ENCODE measurements at places on chromosomes 5 and 9.
A peak's percentile ranks its signal among the peaks of the same experiment; 100 is the strongest.

DNA sequence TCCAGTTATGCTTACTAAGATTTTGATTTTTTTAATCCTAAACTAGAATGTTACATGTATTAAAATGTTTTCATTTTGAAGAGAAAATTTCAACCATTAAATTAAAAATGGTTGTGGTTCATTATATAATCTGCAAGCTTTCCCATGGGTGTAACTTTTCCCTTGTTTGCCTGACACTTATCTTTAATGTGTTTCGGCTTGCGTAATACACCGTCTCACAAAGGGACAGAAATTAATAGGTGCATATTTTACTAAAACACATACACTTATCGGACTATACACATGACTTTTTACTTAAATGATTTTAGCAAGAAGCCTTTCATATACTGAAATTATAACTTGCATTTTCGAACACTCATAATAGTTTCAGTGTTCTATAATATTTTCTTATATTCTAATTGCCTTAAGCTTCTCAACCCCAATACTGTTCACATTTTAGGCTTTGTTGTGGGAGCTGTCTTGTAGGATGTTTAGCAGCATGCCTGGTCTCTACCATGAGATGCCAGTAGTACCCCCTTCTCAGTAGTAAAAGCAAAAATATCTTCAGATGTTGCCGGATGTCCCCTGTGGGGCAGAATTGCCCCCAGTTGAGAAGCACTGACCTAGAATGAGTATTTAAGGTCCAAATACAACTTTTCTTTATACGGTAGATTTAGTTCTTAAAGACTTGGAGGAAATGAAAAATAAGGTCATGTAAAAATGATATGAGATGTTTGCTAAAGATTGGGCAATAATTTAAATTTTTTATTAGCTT is 28.6 kb downstream of the UGCG start:
- H3K36me3 ChIP-seq = peaks cover 19% of the 10 kb centered on the region
- no peaks in the 10 kb centered on the region for H3K27me3 ChIP-seq
- DNase-seq = no peak
- peak overlapping the region; percentile 25 for H3K27ac ChIP-seq

DNA sequence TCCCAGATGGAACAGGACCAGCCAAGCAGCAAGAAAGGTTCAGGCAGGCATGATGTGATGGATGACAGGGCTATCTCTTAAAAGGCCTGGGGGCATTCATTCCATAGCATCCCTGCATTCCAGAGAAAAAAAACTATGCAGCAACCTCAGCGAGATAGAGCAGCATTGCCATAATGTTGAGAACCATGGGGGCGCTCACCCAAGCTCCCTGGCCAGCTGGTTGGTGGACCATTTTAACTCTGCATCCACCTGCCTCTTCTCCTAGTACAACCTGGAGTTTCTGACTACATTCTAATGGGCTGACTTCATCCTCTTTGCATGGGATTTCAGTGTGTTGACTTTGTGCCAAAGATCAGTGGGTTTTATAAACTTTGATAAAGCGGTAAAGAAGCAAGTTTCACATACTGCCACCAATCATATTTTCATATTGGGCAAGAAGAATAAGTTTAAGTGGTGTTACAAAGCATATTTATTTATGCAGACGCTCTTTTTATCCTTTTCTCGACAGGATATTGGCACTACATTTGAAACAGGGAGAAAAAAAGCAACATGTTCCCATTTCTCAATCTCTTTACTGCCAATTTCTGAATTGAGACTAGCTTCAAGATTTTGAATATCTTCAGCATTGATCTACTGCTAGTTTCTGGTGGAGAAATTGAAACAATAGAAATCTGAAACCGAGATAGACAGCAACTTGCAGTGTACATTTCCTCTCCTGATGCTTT is 378.3 kb upstream of the WWC1 start:
- no peaks in the 10 kb centered on the region for H3K4me1 ChIP-seq
- H3K27ac ChIP-seq = no peak overlapping the region
- H3K36me3 ChIP-seq = no peaks in the 10 kb centered on the region
- H3K4me3 ChIP-seq = no peak overlapping the region

DNA sequence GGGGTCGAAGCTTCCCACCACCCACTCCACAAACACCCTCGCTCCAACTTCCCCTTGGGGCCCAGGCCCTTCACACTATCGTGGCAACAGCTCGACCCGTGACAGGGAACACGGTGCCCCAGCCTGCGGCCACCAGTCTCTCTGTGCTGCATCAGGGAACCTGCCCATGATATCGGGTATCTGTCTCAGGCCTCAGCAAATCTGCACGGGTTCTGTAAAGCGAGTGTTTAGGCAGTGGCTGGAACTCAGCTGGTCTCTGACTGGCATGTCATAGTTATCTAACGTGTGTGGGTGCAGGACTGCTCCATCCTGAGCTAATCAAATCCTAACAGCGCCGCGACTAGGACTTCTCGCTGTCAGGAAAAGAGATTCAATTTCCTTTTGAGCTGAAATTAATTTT is 42.9 kb downstream of the DBH start:
- H3K4me3 ChIP-seq = no peak overlapping the region
- H3K27me3 ChIP-seq = no peaks in the 10 kb centered on the region
- no peak overlapping the region for H3K27ac ChIP-seq
- no peaks in the 10 kb centered on the region for H3K36me3 ChIP-seq

DNA sequence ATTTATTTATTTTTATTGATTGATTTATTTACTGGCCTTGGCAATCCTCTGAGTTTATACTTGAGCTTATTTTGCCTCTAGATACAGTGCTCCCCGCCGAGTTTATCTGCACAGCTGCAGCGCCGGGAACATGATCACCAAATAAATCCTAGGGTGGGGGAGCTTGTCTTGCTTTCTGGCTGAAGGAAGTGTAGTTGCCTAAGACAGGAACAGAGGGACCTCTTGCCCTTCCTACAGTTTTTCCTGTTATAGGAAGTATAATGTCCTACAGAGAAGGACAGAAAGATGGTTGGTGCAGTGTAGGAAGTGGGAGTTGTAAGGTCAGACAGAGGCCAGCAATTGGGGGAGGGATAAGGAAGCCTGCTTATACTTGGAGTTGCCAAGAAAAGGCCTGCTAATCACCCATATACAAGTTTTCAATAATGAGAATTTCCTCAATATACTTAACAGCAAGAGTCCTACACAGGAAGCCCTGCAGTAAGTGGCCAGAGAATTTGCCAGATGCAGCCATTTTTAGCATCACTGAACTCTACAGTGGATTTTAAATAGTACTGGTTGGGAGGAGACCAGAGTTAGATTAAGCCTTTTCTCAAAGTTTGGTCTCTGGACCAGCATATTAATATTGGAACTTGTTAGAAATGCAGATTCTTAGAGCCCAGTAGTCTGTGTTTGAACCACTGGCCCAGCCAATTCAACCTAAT is 7.7 kb downstream of the AOPEP start:
- no peak overlapping the region for H3K27ac ChIP-seq
- H3K4me3 ChIP-seq = no peak overlapping the region
- no peaks in the 10 kb centered on the region for H3K4me1 ChIP-seq
- no peaks in the 10 kb centered on the region for H3K27me3 ChIP-seq

GRCh38 chr5:71782393-71782770 is 63.3 kb downstream of the CARTPT start:
- no peaks in the 10 kb centered on the region for H3K36me3 ChIP-seq
- H3K4me3 ChIP-seq = peak overlapping the region; percentile 22
- DNase-seq = no peak
- peaks cover 6% of the 10 kb centered on the region for H3K27me3 ChIP-seq

GRCh38 chr9:95521699-95522098 is 4.9 kb upstream of the PTCH1 start:
- H3K4me3 ChIP-seq = no peak overlapping the region
- DNase-seq = no peak
- peaks cover under 1% of the 10 kb centered on the region for H3K4me1 ChIP-seq
- no peak overlapping the region for H3K27ac ChIP-seq
- peaks cover 13% of the 10 kb centered on the region for H3K27me3 ChIP-seq

GRCh38 chr9:130128733-130129431 is 43.3 kb upstream of the NCS1 start:
- DNase-seq = peak; percentile 59
- peak overlapping the region; percentile 79 for H3K4me3 ChIP-seq
- H3K27me3 ChIP-seq = no peaks in the 10 kb centered on the region
- H3K4me1 ChIP-seq = peaks cover 64% of the 10 kb centered on the region
- H3K36me3 ChIP-seq = peaks cover 39% of the 10 kb centered on the region

All from activated naive CD8-positive, alpha-beta T cell treated with anti-CD3 and anti-CD28 coated beads, Interleukin-2, amount 50 U/mL, for 24 hours (primary cell).